Spleen (tissue), 13 donors: ENCODE measurements at places on chromosomes 2 and 18. TPM values are rescaled to one million over a fixed set of nuclear protein-coding genes. Genes with fewer than 3 reads are reported as not detected.

The LYG2 gene
- not detected for total RNA-seq

The MAP3K19 gene
- not detected for total RNA-seq

DNA sequence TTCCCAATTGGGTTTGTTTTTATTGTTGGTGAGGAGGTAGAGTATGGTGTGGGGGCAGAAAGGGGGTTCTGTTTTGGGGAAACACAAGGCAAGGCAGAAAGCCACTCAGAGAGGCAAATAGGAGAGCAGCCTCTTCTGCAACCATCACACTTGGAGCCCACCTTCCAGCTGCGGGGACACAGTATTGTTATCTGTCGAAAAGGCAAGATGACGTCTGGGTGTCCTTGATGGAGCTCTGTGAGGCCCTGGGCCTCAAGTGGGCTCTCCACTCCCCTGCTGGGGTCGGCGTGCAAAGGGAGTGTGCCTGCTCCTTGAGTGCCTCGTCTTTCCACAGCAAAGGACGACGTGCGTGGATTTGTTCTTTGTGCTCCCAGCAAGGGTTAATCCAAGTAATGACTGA, 227.6 kb downstream of the ANAPC1 start:
- no peaks in the 10 kb centered on the region for H3K4me1 ChIP-seq
- H3K36me3 ChIP-seq, result no peaks in the 10 kb centered on the region
- DNase-seq, result no peak
- no peak overlapping the region for H3K4me3 ChIP-seq
- H3K27me3 ChIP-seq, result no peaks in the 10 kb centered on the region

The MPHOSPH10 gene
- 24.9 TPM for total RNA-seq

DNA sequence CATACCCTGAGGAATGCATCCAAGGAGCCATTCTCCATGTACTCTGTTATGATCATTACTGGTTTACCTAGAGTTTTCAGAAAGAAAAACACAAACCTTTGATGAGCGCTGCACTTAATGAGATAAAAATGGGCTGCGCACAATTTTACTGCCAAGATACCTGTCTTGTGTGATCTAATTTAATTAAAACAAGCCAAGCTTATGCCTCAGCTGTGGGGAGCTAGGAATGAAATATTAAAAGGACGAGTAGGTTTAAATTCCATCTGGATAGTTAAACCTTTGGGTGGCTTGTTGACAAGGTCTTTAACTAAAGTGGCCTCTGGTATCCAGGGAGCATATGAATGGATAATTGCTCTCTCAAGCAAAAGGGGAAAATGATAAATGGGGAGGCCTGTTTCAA, 135.0 kb downstream of the EPHA4 start:
- H3K4me1 ChIP-seq, result no peaks in the 10 kb centered on the region
- H3K4me3 ChIP-seq, result no peak overlapping the region
- no peaks in the 10 kb centered on the region for H3K27me3 ChIP-seq
- H3K36me3 ChIP-seq, result peaks cover 5% of the 10 kb centered on the region
- no peak overlapping the region for H3K27ac ChIP-seq

DNA sequence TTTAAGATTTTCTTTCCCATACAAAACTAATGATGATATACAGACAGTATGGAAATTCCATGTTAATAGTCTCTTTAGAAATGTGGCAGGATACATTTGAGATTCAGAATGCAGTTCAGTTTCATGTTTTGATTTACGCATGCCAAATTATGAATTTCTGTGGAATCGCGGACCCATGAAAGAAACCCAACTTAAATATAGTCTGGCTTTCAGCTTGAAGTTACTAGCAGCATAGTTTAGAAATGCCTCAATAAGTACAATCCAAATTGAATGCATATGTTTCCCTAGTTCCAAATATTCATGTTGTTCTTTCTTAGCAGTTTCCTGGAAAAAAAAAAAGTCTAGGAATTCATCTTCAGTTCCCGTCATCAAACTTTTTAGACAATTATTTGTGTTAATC, 164.1 kb upstream of the RASGRP3 start:
- no peaks in the 10 kb centered on the region for H3K36me3 ChIP-seq
- no peak overlapping the region for H3K27ac ChIP-seq
- DNase-seq, result no peak
- H3K4me3 ChIP-seq, result no peak overlapping the region

The KHK gene
- total RNA-seq, result 3.6 TPM

DNA sequence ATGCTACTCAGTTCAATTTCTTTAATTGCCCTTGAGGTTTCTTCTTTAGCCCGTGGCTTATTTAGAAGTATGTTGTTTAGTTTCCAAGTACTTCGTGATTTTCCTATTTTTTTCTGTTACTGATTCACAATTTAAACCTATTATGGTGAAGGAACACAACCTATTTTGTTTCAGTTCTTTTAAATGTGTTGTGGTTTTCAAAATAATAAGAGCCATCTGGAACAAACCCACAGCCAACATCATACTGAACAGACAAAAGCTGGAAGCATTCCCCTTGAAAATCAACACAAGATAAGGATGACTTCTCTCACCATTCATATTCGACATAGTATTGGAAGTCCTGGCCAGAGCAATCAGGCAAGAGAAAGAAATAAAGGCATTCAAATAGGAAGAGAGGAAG, 155.2 kb downstream of the GALNT1 start:
- no peak overlapping the region for H3K27ac ChIP-seq
- no peaks in the 10 kb centered on the region for H3K36me3 ChIP-seq
- no peaks in the 10 kb centered on the region for H3K4me1 ChIP-seq
- DNase-seq, result no peak
- no peak overlapping the region for H3K4me3 ChIP-seq

The TMEFF2 gene
- total RNA-seq, result not detected

- DNase-seq, result no peak
- no peak overlapping the region for H3K4me3 ChIP-seq
- H3K27me3 ChIP-seq, result no peaks in the 10 kb centered on the region
- H3K27ac ChIP-seq, result no peak overlapping the region
- H3K4me1 ChIP-seq, result no peaks in the 10 kb centered on the region
Observed at GRCh38 chr18:37230768-37231167, 334.8 kb downstream of the CELF4 start.

- no peaks in the 10 kb centered on the region for H3K36me3 ChIP-seq
- no peak overlapping the region for H3K27ac ChIP-seq
- no peak overlapping the region for H3K4me3 ChIP-seq
- DNase-seq, result no peak
- no peaks in the 10 kb centered on the region for H3K27me3 ChIP-seq
Observed at GRCh38 chr2:100042562-100042961, 99.8 kb downstream of the AFF3 start.

DNA sequence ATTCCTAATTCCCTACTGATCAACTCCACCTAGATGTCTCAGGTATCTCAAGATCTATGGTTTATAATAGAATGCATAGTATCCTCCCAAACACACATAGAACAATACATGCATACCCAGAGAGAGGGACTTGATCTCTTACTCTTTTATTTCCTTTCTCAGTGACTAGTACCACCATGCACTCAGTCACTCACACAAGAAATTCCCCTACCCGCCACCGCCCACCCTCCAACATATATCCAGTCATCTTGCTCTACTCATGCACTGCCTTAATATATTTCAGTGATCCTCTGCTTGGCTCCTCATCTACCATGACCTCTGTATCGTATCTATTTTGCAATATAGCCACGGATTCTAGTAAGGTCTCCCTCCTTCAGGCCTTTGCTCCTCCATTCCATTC, 996.9 kb downstream of the LRP1B start:
- H3K36me3 ChIP-seq, result no peaks in the 10 kb centered on the region
- no peak overlapping the region for H3K27ac ChIP-seq
- no peaks in the 10 kb centered on the region for H3K27me3 ChIP-seq
- H3K4me3 ChIP-seq, result no peak overlapping the region
- no peaks in the 10 kb centered on the region for H3K4me1 ChIP-seq

- no peak for DNase-seq
- peaks cover 7% of the 10 kb centered on the region for H3K4me1 ChIP-seq
- H3K4me3 ChIP-seq, result no peak overlapping the region
- H3K36me3 ChIP-seq, result no peaks in the 10 kb centered on the region
- H3K27ac ChIP-seq, result peak overlapping the region; percentile 9
Observed at GRCh38 chr2:39095624-39096023, 25.2 kb downstream of the SOS1 start.

DNA sequence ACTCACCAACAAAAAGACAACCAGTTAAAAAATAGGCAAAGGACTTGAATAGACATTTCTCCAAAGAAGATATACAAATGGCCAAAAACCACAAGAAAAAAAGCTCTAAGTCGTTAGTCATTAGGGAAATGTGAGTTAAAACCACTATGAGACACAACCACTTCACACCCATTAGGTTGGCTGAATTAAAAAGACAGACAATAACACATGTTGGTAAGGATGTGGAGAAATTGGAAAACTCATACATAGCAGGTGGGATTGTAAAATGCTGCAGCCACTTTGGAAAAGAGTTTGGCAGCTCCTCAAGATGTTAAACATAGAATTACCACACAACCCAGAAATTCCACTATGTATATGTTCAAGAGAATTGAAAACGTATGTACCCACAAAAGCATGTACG, 117.6 kb upstream of the SPATS2L start:
- no peaks in the 10 kb centered on the region for H3K4me1 ChIP-seq
- no peak for DNase-seq
- H3K4me3 ChIP-seq, result no peak overlapping the region
- no peaks in the 10 kb centered on the region for H3K36me3 ChIP-seq

The GAD1 gene
- not detected for total RNA-seq

The DNAJC5G gene
- not detected for total RNA-seq

DNA sequence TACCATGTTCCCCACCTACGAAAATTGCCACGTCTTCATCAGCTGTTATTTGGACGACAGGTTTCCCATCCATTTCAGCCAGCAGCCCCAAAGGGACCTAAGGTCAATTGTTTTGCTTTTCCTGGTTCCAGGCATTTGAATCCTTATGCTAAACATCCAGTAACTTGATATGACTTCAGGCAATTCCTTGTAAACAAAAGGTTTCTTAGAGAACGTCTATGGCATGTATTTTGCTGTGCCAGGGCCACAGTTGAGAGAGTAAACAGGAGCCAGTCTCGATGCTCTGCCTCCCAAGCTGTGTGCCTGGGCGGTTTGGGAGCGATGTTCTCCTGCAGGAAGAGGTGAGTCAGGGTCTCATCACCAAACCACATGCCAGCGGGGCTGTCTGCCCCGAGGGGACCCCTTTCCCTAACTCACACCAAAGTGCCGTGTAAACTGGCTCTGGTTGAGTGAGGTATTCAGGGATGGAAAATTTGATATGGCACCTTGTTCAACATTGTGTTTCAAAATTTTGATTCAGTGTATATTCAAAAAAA, 12.9 kb upstream of the MC5R start:
- H3K36me3 ChIP-seq, result no peaks in the 10 kb centered on the region
- H3K4me1 ChIP-seq, result no peaks in the 10 kb centered on the region
- DNase-seq, result no peak
- no peak overlapping the region for H3K4me3 ChIP-seq
- no peaks in the 10 kb centered on the region for H3K27me3 ChIP-seq

The NEUROD1 gene
- total RNA-seq, result not detected

The TMEM247 gene
- not detected for total RNA-seq

The CNGA3 gene
- total RNA-seq, result not detected

The AGXT gene
- 3.4 TPM for total RNA-seq

DNA sequence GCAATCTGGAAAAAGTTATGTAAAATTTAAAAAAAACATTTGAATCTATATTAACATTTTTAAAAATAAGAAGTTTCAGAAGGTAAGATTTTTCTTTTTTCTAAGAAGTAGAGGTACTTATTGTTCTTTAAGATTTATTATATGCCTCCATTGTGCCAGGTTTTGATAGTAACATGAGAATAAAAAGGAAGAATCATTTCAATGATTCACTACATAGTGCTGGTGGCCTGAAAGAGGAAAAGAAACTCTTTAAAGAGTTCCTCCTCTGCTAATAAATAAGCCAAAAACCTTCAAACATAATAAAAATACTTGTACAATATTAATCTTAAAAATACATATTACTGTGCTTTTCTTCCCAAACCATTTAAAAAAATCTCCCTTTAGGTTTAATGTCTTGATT, 69.0 kb downstream of the ANKRD44 start:
- no peaks in the 10 kb centered on the region for H3K27me3 ChIP-seq
- no peak overlapping the region for H3K4me3 ChIP-seq
- no peaks in the 10 kb centered on the region for H3K36me3 ChIP-seq

- peaks cover 36% of the 10 kb centered on the region for H3K4me1 ChIP-seq
- H3K4me3 ChIP-seq, result no peak overlapping the region
- H3K36me3 ChIP-seq, result peaks cover 31% of the 10 kb centered on the region
- no peak for DNase-seq
- no peak overlapping the region for H3K27ac ChIP-seq
- no peaks in the 10 kb centered on the region for H3K27me3 ChIP-seq
Observed at GRCh38 chr18:2908946-2909335, 62.1 kb downstream of the EMILIN2 start.

GRCh38 chr2:24874035-24874434, 46.0 kb downstream of the ADCY3 start:
- H3K27ac ChIP-seq, result no peak overlapping the region
- H3K4me1 ChIP-seq, result no peaks in the 10 kb centered on the region
- DNase-seq, result no peak
- H3K36me3 ChIP-seq, result peaks cover 6% of the 10 kb centered on the region

GRCh38 chr2:147164563-147164962, 680.3 kb upstream of the ACVR2A start:
- no peak overlapping the region for H3K4me3 ChIP-seq
- peak; percentile 64 for DNase-seq
- no peaks in the 10 kb centered on the region for H3K4me1 ChIP-seq
- no peaks in the 10 kb centered on the region for H3K27me3 ChIP-seq
- no peaks in the 10 kb centered on the region for H3K36me3 ChIP-seq
- H3K27ac ChIP-seq, result no peak overlapping the region

The GCG gene
- total RNA-seq, result not detected

The ACYP2 gene
- total RNA-seq, result 20.9 TPM

GRCh38 chr2:109193807-109194619, 65.0 kb downstream of the SH3RF3 start:
- H3K36me3 ChIP-seq, result no peaks in the 10 kb centered on the region
- H3K27ac ChIP-seq, result no peak overlapping the region
- no peak overlapping the region for H3K4me3 ChIP-seq

DNA sequence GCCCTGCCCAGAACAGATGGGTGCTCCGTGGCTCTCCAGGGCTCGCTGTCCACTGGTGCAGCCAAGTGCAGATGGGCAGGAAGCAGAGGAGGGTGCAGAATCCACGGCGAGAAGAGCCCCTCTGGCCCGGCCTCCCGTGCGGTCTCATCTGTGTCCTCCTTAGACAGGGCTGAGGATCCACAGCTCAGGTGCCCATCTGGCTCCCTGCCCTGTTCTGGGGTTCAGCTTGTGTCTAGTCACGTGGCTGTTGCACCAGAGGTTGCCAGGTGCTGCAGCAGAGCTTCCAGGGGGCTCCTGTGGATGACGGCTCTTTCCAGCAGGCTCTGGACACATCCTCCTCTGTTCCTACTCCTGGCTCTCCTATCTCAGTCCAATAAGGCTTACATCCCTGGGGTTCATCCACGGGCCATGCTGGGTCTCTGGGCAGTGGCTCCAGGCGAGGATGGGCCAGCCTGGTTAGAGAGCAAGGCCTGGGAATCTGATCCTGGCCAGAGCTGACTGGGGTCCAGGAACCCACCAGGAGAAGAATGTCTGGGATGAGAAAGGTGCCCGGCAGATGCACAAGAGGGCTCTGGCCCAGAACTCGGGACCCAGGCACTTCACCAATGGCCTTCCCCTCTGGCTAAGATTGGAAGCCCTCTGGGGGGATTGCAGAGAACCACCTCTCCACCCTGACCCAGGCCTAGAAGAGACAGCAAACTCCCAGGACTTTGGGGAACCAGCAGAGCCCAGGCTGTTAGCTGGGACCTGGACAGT, 116.3 kb upstream of the ID2 start:
- no peak overlapping the region for H3K4me3 ChIP-seq
- H3K27ac ChIP-seq, result no peak overlapping the region
- H3K4me1 ChIP-seq, result no peaks in the 10 kb centered on the region
- peak; percentile 50 for DNase-seq
- no peaks in the 10 kb centered on the region for H3K27me3 ChIP-seq

- H3K27ac ChIP-seq, result no peak overlapping the region
- H3K27me3 ChIP-seq, result no peaks in the 10 kb centered on the region
- no peaks in the 10 kb centered on the region for H3K4me1 ChIP-seq
- no peaks in the 10 kb centered on the region for H3K36me3 ChIP-seq
Observed at GRCh38 chr2:33616873-33617272, 17.8 kb upstream of the FAM98A start.
